CD4-positive, alpha-beta T cell treated with Interleukin-15 for 1 hour (primary cell): ENCODE measurements at places on chromosomes 16 and 17.

DNA sequence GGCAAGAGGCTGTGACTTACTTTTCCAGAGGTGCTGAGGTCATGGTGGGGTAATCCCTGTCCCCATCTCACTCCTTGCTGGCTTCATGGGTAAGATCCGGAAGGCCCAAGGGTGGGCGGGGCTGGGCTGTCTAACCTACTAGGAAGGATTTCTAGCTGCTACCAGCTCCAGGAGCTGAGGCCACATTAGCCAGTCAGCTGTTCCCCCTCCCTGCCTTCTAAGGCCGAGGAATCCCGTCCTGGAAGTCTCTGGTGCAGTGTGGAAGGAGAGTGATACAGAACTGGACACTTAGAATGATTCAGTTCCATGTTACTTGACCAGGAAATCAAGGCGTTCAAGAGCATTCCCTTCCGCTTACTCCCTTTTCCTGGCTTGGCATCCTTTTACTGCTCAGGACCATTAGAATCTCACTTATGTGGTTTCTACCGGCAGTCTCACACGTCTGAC lies 8.9 kb downstream of the GNGT2 start:
- no peak for DNase-seq

GRCh38 chr16:27436921-27437650 lies 35.1 kb downstream of the IL21R start:
- DNase-seq = no peak

DNA sequence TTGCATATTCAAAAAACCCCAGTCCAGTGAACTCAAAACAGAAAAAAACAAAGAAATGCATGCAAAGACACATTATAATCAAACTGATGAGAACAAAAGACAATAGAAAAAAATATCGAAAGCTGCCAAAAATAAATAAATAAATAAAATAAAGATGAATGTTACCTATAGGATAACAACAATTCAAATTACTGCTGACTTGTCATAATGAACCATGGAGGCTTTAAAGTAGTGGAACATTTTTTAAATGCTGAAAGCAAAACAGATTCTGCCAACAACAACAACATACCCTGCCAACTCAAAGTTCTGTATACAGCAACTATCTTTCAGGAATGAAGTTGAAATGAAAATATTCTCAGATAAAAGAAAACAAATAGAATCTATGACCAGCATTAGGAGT lies 116.6 kb downstream of the CBLN1 start:
- no peak for DNase-seq

DNA sequence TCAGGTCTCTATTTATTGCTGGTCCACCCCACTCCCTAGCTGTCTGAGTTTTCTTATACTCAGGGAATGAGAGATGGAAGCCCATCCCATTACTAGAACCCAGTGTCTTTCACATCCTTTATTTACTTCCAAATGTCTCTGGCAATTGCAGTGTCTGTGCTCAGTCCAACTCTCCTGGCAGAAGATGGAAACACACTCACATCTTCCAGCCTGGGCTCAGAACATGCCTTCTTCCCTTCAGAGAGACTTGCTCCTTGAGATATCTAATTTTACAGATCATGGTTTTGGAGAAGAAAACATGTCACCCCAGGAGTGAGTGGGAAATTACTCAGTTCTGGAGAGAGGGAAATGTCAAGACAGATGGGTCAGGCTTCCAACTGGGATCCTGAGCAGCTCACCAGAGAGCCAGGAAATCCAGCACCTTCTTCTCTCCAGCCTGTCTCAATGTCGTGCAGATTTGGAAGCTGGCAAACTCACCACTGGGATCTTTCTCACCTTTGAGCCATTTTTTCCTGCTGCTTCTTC lies 494.4 kb downstream of the HS3ST4 start:
- no peak for DNase-seq
